AG04449 (cell line): ENCODE measurements at places on chromosomes 2 and 18.

DNA sequence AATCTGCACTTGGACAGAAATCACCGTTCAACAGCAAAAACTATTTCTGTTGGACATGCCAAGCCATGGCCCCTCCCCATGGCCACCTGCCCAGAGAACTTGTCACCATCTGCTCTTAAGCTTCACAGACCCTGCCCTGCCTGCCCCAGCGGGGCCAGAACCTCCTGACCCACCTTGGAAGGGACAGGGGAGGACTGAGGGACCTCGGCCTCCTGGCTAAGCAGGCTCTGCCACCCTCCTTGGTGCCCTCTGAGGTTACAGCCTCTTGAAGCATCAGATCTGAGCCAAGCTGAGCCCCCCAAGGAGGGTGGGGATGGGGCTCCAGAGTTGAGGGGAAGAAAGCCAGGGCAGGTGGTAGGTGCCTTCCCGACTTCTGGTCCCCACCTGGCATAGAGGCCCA is 6.5 kb downstream of the TEX261 start:
- no peak for DNase-seq

DNA sequence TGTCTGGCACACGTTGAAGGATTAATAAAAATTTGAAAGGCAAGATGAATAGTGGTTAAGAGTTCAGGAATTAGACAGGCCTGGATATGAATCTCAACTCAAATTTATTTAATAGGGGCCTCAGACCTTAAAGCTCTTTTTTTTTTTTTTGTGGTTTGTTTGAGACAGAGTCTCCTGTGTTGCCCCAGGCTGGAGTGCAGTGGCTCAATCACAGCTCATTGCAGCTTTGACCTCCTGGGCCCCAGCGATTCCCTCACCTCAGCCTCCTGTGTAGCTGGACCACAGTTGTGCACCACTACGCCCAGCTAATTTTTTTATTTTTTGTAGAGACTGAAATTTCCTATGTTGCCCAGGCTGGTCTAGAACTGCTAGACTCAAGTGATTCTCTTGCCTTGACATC is 3.0 kb downstream of the ZRANB3 start:
- no peak for DNase-seq

DNA sequence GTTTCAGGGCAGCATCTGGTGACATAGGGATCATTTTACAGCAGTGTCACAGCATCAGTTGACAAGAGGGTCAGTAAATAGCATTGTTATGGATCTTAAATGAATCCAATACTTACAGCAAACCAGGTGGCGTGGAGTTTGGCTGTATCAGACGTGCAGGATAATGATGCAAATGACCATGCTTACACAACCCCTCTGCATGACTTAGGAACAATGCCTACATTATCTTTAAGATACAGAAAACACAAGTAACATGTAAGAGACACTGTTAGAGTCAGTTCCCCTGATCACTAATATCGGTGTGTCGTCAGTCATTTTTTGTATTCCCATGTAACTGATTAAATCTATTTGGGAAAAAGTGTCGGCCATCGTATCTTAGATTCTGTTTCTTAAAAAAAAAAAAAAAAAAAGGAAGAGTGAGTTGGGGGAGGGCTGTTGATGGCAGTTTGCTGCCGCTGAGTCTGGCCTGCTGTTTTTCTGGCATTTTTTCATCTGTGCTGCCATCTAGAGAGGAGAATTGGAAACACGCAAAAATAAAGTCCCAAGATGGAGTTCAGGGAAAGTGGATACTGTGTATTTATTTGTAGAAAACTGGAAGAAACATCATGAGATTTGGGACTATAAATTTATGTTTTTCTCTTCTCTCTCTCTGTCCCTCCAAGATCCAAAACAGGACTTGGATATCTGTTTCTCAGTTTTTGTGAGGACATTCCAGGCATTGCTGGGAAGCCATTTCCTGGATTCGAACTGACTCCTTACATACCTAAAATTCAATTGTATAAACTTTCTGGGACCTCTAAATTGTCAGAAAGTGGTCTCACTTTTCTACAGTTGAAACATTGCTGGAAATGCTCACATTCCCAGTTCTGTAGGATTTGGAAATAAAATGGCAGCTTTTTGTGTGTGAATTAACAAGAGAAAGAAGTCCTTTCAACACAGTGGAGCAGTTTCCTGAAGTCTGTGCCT is 60.3 kb upstream of the AGPS start:
- no peak for DNase-seq

- DNase-seq, result no peak
Observed at GRCh38 chr2:223642506-223642905, 40.3 kb upstream of the SCG2 start.

DNA sequence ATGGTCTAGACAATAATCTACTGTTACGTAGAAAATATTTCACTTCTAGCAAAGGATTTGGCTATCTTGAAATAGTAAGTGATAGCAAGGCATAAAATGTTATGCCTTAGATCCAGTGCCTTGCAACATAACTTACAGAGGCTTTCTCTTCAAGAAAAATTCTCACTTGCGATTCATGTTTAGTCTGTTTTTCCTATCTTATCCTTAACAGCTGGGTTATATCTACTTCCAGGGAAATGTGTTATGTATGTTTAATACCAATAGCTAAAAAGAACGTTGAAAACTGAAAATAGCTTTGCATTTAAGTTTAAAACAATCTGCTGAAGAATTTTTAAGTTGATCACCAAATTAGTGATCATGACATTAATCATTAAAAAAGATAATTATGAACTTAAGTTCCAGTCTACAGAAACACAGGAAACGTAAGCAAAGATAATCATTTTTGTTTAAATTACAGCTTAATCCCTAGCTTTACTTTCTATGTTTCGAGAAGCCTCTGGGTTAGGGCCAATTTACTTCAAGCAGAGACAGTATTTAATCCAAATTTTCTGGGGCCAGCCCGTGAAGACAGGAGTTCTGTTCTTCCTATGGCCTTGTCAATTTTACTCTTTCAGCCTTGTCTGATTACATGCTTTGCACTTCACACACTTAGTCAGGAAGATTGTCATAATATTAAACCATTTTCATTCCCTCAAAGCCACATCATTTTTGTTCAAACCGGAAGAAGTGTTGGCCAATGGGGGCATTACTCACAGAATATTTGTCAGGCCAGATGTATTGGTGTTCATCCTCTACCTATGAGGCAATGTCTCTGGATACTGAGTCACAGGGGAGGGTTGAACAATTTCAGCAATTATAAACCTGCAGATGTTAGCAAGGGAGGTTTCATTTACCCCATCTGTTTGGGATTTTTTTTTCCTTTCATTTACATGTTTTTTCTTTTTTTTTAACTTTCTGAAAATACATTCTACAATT is 1132.9 kb upstream of the ZEB2 start:
- peak; percentile 12 for DNase-seq

- DNase-seq, result no peak
Observed at GRCh38 chr2:73944714-73945113, 18.0 kb downstream of the DGUOK start.

DNA sequence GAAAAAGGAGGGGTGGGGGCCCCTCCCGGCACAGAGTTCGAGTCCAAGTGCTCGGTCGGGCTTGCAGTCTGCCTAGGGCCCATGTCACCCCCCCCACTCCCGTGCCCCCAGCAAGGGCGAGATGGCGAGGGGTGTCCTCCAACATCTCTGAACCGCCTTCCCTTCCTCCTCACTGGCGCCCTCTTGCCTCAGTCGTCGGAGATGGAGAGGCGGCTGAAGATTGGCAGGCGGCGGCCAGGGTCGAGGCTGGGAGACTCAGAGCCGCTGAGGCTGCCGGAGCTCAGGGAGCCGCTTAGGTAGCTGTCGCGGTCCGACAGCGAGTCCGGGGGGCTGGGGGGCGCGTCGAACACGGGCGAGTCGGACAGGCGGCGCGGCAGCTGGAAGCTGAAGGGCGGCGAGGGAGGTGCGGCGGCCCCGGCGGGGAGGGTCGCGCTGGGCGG is 2.3 kb downstream of the ZFP36L2 start:
- no peak for DNase-seq

DNA sequence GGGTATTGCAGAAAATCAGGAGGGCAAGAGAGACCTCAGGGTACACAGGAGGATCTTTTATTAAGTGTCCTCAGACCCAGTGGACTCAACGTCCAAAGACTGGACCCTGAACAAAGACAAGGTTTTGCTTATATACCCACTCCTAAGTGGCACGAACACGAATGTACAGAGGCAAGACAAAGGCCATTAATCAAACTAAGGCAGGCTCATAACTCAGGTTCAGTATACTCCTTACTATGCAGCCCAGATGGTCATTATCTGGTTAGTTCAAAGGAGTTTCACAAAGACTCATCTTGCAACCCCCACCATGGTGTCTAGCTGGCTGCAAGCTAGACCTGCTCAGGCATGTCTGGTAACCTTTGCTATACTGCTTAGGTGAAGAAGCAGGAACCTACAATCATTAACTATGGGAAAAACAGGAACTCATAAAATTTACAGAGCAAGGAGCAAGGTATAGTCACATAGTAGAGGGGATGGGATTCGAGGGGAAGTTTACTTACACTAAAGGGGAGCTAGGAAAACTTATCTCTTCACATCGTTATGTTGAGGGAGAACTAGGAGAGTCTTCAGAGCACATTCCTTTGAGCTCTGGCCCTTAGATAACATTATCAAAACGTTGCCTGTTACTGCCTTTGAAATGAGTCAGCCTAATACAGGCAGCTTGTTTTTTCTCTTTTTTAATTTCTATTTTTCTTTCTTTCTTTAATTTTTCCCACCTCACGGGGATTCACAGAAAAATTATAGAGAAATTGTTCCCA is 33.9 kb downstream of the SLC4A3 start:
- DNase-seq, result no peak

GRCh38 chr2:190877436-190877835 is 3.2 kb upstream of the GLS start:
- DNase-seq, result no peak

GRCh38 chr18:41744421-41745030 is 210.5 kb upstream of the PIK3C3 start:
- no peak for DNase-seq

- DNase-seq, result no peak
Observed at GRCh38 chr2:211766689-211767088, 771.9 kb downstream of the ERBB4 start.

DNA sequence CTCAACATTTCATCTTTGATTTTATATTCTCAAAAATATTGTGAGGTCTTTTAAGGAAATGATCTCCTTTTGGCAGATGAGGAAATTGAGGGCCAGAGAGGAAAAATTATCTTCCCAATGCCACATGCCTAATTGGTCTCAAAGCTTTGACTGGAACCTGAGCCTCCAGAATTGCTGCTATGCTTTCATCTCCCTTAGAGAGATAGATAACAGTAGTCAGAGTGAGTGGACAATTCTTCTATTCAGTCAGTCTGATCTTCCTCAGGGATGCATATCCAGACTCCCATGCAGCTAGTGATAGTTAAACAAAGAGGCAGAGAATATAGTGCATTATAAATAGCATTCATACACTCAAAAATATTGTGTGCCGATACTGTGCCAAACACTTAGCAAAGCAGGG is 3.8 kb upstream of the CLASP1 start:
- no peak for DNase-seq

DNA sequence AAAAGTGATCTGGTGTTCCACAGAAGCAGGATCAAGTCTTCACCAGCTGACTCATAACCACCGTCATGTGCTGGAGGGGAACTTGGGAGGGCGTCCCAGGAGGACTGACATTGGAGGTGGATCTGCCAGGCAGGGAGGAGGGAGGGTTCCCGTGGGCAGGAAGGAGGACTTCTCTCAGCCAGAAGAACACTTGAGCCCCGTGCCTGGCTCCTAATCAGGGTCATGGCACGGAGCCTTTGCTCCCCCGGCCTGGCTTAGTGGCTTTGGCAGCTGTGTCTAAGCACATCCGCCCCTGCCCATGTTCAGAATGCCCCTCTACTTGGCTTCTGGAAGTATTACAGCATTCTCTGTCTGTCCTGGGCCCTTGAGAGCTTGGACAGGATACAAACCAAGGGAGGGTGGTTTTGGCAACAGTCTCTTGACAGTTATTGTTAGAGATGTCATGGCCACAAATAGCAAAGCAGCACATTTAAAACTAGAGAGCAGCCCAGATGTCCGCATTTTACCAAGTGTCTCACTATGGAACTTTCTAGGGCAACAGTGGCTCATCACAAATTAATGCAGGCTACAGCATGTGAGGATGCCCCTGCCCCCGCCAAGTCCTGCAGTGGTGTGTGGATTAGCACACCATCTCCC is 11.5 kb downstream of the PPP1R7 start:
- DNase-seq, result peak; percentile 40

DNA sequence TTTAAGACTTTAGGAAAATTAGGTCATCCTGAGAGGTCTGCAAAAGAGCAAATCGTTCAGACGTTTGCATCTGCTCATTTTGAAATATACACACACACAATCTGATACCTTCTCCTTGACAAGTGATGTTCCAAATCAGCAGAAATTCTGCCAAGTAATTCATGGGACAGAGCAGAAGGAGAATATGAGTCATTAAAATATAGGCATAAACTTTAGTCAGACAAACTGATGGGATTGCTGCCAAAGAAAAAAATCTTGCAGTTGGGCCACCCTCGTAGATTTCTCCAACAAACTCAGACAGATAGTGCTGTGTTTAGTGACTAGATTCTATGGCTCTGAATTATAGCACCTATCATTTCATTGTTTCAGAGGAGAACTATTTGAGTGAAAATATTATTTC is 336.3 kb downstream of the NYAP2 start:
- peak; percentile 54 for DNase-seq

DNA sequence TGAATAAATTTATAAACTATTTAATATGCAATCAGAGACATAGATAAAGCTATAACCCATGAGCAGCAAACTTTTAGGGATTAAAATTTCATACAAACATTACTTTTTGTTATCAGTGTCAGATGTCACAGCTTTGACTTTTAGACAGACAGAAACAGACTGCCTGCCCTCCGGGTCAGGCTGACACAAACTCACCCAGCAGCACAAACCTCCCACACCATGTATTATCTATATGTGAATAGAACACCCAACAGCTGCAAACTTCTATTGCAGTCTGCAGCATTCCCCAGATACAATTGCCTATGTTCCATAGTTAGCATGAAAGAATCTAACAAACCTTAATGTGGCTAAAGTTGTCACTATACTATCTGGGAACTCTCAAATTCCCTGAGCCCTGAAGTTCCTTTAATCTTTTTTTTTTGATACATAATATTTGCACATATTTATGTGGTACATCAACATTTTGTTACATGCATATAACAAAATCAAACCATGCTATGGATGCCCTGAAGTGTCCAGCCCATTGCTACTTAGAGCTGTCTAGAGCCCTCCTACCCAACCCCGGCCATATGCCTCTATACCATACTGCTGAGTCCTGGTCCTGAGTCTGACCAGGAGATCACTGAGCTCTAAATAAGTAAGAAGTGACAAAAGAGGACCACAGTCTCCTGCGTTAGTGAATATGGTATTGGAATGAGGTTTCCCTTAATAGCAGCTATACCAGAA is 214.4 kb downstream of the ZNF385B start:
- no peak for DNase-seq

GRCh38 chr18:22691946-22692710 is 241.0 kb upstream of the RBBP8 start:
- peak; percentile 88 for DNase-seq
